ENCODE measurements at places on chromosomes 2 and 18. TPM values are rescaled to one million over a fixed set of nuclear protein-coding genes. Genes with fewer than 3 reads are reported as not detected.

GRCh38 chr2:207501802-207502576 lies 27.8 kb upstream of the CREB1 start:
- no peak for DNase-seq

DNA sequence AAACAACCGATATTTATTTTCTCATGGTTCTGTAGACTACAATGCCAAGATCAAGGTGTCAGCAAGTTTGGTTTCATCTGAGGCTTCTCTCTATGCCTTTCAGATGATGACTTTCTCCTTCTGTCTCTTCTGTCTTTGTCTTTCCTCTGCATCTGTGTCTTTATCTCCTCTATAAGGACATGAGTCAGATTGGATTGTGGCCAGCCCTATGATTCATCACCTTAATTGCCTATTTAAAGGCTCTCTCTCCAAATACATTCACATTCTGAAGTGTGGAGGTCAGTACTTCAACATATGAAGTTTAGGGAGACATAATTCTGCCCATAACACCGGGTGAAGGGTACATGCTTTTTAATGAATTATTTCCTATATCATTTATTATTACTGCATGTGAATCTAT lies 71.2 kb upstream of the CNTNAP5 start:
- DNase-seq, result no peak

ERCC3 gene
- 23.2 TPM for total RNA-seq

TMEM178A gene
- total RNA-seq, result 3.3 TPM

TRAK2 gene
- 128 TPM for total RNA-seq
